ENCODE measurements at places on chromosomes 3 and 15.
A peak's percentile ranks its signal among the peaks of the same experiment; 100 is the strongest.

- DNase-seq: no peak
Measured at GRCh38 chr15:32922541-32922940, 204.7 kb downstream of the GREM1 start.

DNA sequence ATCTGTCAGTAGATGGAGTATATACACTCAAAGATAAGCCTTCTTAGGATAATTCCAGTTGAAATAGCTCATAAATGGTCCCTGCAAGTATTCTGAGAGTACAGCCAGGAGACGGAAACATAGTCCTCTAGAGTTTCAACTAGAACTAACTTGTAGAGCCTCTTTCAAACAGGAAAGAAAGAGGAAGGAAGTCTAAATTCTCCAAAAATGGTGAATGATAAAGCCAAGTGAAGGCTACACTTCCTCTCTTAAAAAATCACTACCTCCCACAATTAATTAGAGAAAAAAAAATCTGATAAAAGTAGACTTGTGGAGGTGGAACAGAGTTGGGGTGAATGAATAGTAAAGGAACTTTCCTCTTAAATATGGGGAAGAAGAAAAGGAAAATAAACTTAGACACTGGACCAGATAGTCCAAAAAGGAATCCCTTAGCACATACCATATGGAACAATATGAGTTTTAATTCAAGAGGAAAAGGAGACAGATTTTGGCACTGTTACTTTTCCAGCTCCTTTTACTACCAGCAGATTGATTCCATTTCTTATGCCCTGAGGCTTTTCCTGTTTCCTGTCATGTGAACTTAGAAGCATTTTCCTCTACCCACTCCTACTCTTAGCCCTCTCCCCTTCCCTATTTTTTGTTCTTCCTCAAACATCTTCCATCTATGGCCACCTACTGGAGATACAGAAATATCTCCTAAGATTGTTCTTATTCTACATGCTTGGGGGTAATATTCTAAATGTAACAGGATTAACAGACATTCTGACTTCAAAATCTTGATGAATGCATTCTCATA is 207.6 kb downstream of the CHST2 start:
- no peak for DNase-seq

- DNase-seq: no peak
Measured at GRCh38 chr3:29281344-29282241, 722 bp downstream of the RBMS3 start.

DNA sequence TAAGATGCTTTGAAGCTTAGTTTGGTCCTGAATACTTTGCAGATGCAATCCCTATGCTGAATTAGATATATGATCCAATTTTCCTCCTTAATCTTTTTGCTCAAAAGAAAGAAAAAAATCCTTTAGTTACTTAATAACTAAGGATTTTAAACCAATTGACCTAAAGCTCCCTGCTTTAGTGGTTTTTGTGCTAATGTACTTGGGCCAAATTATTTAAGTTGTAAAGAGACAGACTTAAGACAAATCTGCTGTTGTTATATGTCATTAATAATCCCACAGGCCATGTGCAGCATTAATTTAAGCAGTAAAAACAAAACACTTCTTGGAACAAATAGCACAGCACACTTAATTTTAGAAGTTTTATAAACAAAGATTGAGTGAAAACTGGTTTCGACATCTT is 776.1 kb upstream of the SEMA6D start:
- no peak for DNase-seq

- no peak for DNase-seq
Measured at GRCh38 chr15:85019815-85020590, 38.3 kb downstream of the PDE8A start.

DNA sequence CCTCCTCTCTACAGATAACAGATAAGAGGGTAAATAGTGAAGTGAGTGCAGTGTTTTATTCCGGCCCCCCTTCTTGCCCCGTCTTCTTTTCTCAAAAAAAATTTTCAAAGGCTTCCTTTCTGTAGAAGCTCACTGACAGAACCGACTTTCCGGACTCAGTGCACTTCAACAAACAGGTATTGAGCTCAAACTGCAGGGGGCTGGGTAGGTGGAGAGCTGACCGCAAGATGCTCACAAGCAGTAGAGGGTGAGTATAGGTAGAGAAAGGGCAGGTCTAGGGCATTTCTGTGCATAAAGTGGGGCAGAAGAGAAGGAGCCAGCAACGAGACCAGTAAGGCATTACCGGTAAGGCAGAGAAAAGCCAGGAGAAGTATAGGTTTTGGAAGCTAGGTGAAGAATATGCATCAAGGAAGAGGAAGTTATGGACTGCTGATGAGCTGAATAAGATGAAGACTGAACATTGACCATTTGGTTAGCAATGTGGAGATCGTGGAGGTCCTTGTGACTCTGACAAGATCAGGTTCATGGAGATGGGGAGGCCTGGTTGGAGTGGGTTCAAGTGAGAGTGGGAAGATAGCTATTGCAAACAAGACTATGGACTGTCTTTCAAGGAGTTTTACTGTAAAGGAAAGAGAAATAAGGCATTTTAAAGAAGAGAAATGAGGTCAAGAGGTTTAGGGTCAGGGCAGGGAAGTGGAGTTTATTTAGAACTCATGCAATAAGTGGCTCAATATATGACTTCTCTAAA is 97.4 kb downstream of the ST6GAL1 start:
- DNase-seq: peak; percentile 80

- DNase-seq: no peak
Measured at GRCh38 chr3:52636673-52637072, 49.0 kb downstream of the PBRM1 start.

- no peak for DNase-seq
Measured at GRCh38 chr3:27171113-27171512, 198.1 kb downstream of the NEK10 start.

DNA sequence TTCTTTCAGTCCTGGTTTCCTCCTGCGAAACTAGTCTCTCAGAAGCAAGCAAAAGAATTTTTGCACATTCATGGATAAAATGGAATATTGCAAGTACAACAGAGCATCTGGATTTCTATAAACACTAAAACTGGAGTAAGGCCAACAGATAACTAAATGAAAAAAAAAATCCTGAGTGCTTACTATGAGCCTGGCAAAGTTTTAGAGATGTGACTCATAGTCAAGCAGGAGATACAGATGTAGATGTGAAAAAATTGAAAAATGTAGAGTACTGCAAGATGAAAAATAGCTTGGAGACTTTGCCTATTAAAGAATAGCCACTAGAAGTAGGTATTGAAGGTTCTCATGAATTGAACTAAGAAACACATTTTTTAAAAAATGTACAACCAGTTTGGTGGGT is 397.4 kb downstream of the OTOL1 start:
- no peak for DNase-seq

GRCh38 chr3:169147238-169148008 is 516.1 kb downstream of the MECOM start:
- DNase-seq: peak; percentile 68

- DNase-seq: no peak
Measured at GRCh38 chr15:56811586-56811985, 78.3 kb upstream of the ZNF280D start.

DNA sequence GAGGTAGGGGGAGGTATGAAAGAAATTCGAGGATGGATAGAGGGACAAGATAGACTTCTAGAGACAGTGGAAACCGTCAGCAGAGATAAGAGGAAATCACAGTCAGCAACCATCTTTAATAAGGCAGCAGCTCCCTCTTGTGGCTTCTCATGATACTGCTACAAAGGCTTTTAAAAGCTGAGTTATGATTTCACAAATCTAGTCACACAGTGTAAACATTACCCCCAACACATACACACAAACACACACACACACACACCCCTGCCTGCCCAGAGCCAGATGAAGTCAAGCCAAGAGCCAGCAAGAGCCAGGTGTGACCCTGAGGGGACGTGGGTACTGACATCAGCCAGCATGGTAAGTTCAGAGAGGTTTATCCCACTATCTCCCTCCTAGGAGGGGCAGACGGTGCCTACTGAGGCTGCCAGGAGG is 18.9 kb upstream of the TGM5 start:
- DNase-seq: no peak

DNA sequence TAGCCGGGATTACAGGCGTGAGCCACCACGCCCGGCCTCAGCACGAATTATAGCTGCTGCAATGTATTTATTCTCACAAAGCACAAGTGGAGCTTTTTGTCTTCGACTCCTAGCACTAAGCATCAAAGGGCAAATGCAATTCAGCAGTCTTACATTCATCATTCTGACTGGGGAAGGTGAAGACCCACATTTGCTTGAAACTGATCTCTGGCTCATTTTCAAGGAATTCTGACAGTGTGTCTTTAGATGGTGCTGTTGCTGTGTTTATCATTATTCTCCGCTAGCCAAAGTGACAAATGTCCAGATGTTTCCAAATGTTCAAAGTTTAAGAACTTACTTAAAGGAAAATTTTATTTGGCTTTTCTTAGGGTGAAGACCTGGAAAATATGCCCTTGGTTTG is 55.9 kb downstream of the SGO1 start:
- no peak for DNase-seq

DNA sequence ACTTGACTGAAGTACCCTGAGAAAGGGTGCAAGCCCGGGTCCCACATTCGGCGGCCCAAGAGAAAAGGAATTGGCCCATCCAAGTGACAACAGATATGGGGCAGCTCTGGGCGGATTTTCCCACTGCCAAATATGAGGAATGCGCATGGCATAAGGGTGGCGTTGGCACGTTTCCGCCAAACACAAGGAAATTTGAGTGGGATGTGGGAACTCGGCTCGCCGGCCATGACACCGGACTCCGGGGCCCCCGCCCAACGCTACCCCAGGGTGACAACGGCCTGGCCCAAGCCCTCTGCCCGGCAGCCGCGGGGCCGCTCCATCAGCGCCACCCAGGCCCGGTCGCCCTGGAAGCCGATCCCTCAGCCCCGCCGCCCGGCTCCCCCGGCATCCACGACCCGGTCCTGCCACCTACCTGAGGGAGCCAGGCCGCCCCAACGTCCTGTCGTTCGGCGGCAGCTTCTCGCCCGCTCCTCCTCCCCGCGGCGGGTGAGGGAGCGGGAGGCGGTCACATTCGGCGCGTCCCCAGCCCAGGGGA is 449 bp downstream of the RAF1 start:
- no peak for DNase-seq

DNA sequence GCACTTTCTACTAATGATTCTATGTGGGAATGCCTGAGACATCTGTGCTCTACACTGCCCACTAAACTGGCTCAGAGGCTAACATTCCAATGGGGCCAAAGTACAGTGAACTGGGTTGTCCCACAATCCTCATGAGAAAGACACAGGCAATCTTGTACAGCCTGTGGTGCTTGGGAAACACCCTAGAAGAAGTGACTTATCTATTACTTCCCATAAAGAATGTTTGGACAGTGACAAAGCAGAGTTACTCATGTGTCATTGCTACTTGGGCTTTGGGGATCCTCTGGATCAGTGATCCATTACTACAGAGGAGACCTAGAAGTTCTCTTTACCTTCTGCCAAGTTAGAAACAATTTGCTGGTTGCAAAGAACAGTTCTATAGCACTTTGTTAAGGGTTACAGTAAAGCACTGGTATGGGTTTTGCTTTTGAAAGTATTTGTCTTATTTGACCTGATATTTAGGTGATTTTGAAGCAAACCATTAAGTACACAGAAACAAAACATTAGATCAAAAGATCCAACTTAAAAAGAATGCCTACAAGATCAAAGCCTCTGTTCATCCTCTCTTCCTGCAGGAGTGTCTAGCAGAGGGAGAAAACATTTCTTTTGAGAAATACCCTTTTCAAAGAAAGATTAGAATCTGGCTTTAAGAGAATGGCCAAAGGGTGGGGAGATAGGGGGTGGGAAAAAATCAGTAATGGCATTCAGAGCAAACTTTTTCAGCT is 75.8 kb downstream of the CTNNB1 start:
- no peak for DNase-seq

DNA sequence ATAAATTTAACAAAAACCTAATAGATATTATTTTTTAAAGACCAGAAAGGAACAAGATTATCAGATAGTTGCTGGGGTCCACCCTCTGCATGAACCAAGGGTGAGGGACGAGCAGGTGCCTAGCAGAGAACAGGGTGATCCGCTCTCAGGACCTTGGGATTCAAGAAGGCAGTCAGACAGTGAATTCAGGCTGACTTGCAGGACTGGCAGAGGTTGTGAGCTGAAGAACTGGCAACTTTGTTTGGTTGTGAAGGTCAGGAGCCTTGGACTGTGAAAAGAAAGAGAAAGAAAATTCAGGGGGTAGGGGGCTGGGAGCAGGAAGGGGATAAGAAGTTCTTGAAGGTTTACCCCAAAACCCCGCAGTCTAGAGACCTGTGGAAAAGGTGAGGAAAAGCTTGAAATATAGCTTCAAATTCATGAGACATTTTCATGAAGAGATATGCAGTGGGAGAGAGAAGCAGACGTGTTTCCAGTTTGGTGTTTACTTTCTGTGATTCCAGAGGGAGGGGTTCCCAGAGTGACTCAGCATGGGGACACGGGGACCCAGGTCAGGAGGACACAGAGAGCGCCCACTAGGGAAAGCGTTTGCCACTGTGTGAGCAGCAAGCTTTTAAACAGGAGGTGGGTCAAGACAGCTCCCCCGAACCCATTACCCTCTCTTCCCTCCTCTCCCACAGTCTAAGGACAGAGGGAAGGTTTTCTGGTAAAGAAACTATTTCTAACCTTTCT is 217.2 kb upstream of the UMPS start:
- no peak for DNase-seq

- no peak for DNase-seq
Measured at GRCh38 chr3:13863382-13863952, 16.4 kb downstream of the WNT7A start.

GRCh38 chr3:78589778-78590177 is 1178.0 kb downstream of the ROBO1 start:
- no peak for DNase-seq

DNA sequence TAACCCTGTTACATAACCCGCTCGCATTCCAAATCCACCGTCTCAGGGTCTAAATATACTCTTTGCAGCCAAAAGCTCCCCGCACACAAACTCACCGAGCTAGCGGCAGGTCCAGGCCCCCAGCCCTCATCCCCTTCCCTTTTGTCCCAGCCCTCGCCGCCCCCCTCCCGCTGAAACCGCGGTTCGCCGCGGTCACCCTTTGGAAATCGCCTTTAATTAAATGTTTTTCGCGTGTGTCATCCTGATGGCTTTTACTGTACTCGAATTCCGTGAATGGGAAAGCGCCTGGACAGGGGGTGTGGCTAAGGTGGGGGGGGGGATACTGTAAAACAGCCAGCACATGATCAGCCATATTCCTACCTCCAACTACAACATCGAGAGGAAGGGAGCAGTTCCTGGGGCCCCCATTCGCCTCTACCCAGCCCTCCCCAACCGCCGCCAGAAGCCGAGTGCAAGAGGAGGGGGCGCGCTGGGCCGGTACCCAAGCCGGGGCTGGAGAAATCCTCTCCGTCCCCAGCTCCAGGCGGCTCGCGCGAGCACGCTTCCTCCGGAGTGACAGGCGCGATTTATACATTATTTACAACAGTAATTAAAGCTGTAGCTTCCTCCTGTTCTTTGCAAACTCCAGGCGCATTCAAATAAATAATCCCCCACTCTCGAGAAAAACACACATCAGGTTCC is 1.7 kb downstream of the RORA start:
- no peak for DNase-seq

DNA sequence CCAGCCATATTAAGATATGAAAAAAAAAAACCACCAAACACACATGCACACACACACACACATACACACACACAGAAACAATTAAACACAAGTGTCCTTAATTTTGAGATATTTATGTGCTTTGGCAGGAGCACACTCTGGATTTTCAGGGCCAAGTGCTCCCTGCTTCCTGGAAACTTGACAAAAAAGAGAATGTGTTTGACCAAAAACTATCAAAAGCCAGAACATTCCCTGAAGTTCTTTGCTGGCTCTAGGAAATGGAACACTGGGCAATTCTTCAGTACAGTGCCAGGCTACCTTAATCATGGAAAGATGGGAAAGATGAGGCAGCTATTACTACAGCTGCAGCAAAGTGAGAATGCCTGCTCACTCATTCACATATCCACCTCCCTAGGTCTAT is 44.6 kb downstream of the P3H2 start:
- DNase-seq: no peak

All from Peyer's patch (tissue), 4 donors.